ENCODE measurements at places on chromosomes 3 and 15. TPM values are rescaled to one million over a fixed set of nuclear protein-coding genes. Genes with fewer than 3 reads are reported as not detected.

GRCh38 chr3:31043184-31043819 is 148.8 kb upstream of the GADL1 start:
- no peak for DNase-seq

Gene ZIC1
- not detected for total RNA-seq

Gene THRB
- 24.1 TPM for total RNA-seq

- DNase-seq = no peak
Observed at GRCh38 chr15:70200511-70201424, 103.1 kb upstream of the TLE3 start.

DNA sequence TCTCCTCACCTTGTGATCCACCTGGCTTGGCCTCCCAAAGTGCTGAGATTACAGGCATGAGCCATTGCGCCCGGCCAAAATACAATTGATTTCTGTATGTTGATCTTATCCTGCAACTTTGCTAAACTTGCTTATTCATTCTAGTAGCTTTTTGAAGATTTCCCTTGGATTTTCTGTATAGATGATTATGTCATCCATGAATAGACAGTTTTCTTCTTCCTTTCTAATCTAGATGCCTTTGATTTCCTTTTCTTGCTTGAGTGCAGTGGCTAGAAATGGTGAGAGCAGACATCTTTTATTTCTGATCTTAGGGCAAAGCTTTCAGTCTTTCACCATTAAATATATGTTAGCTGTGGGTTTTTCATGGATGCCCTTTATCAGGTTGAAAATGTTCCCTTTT is 4.4 kb upstream of the ELP6 start:
- DNase-seq = no peak

GRCh38 chr3:71393093-71393492 is 190.4 kb downstream of the FOXP1 start:
- no peak for DNase-seq

DNA sequence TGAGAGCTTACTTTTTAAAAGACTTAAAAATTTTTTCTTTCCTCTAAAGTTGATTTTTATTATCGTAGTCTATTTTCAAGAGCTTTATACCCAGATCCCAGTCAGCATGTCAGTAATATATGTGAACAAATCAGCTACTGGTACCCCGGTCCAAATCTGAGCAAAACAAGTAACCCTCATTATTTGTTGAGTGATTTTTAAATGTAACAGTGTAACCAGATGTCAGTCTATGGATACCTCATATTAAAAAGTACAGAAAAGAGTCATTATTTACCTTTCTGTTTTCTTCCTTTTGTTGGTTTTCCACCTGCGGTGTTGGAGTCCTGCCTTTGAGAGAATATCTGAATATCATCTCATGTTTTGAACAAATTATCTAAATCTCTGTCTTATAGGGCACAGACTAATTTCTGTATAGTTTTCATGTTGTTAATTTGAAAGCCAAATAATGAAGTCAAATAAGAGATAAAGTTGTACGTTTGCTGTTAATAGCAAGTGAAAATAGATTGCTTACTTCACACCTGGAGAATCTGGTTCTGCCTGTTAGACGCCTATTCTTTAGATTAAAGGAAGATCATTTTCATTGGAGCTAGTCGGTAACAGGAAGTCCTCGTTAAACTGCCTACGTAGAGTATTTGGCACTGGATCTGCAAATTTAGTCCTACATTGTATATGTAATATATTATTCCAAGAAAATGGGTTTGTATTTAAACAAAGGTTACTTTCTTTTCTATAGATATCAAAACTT is at the start of gene STX19:
TSS of gene STX19 (minus strand) at position 505 of the 745 bp plus-strand sequence. CDS start 13,328 bp downstream, outside the sequence.
- no peak for DNase-seq

GRCh38 chr3:36679384-36680200 is 84.8 kb downstream of the DCLK3 start:
- DNase-seq = no peak

- DNase-seq = no peak
Observed at GRCh38 chr15:44157679-44158078, 37.4 kb downstream of the FRMD5 start.

GRCh38 chr3:156542101-156543042 is 12.5 kb downstream of the SSR3 start:
- DNase-seq = no peak

GRCh38 chr3:188670446-188670845 is 501.3 kb upstream of the TPRG1 start:
- DNase-seq = no peak

Gene MINAR1
- total RNA-seq = 0.03 TPM

- no peak for DNase-seq
Observed at GRCh38 chr3:15795651-15796308, 2.0 kb downstream of the ANKRD28 start.

Gene AP3B2
- 1.7 TPM for total RNA-seq

DNA sequence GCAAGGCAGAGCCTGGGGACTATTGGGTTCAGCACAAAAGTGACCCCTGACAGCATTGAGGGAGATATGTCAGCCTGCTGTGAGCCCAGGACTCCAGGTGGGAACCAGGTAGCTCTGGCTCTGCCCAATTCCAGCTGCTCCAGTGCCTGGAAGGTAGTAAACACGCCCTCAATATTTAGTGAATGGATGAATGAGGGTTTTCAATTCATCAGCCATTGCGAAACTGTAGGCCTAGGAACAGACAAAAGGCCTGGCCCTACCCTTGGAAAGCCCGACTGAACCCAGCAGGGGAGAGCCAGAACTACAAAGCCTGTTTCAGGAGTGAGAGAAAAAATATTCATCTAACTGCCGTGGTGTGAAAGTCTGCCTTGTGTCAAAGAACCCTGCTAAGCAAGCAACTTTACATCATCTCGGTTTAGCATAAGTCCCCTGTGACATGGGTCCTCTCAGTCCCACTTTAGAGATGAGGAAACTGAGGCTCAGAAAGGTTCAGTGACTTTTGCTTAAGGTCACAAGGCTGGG is 8.1 kb upstream of the CSK start:
- no peak for DNase-seq

Gene ISY1
- 28.0 TPM for total RNA-seq

DNA sequence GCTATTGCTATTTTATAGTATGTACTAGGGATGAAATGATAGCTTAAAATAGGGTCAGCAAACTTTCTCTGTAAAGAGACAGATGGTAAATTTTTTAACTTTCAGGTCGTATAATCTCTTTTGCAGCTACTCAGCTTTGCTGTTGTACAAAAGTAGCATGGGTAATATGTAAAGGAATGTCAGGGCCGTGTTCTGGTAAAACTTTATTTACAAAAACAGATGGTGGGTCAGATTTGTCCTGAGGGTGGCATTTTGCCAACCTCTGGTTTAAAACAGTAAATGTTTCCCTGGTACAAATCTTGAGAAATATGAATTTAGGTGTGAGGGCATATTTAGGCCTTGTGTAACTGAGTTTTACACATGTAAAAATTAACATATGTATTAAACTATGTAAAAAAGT is 18.6 kb downstream of the NMD3 start:
- no peak for DNase-seq

DNA sequence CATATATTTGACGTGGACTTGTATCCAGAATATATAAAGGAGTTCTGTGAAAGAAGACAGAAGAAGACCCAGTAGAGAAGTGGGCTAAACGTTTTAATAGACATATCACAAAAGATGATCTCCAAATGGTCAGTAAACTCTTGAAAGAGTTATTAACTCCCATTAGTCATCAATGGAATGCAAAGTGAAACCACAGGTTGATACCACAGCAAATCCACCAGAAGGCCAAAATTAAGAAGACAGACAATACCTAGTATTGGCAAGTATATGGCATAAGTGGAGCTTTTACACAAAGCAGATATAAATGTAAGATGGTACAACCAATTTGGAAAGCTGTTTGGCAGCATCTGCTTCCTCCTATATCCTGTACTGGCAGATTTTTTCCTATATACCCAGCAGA is 6.0 kb downstream of the SPATA16 start:
- no peak for DNase-seq

DNA sequence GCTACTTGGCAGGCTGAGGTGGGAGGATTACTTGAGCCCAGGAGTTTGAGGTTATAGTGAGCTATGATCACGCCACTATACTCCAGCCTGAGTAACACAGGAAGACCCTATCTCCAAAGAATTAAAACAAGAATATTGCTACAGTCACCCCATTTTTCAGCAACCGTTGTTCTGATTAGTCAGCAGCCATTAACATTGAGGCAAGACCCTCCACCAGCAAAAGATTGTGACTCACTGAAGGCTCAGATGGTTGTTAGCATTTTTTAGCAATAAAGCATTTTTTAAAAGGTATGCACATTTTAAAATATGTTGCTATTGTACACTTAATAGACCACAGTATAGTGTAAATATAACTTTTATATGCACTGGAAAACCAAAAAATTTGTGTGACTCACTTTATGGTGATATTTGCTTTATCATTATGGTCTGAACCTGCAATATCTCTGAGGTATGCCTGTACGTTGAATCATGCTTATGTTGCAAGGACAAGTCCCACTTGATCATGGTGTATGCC is 492.6 kb downstream of the SQOR start:
- no peak for DNase-seq

Gene LSAMP
- total RNA-seq = 5.2 TPM

DNA sequence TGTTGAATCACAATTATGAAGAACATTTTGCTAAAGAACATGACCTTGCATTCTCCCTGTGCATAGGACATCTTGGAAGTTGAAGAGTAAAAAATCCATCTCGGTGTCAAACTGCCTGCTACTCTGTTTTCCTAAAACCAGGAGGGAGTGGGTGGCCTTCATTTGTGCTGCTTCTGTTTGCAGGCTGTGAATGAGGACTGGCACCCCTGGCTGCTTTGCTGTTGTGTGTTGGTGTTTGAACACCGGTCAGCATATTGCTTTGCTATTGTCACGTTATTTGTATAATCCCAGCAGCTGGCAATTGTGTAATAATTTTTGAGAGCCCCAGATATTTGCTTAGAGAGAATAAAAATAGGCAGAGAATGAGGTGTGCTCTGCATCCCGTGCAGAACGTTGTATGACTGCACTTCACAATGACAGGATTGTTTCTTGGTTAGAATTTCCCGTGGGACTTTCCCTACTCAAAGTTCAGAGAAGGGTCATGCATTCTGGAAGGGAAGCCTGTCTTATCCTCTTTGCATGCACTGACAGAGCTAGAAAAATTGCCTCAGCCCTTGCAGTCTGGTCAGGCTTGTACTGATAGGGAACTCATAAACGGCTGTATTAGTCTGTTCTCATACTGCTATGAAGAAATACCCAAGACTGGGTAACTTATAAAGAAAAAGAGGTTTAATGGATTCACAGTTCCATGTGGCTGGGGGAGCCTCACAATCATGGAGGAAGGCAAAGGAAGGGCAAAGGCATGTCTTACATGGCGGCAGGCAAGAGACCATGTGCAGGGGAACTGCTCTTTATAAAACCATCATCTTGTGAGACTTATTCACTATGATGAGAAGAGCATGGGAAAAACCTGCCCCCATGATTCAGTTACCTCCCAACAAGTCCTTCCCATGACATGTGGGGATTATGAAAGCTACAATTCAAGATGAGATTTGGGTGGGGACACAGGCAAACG is 16.3 kb downstream of the SV2B start:
- no peak for DNase-seq

GRCh38 chr3:194221336-194221735 is 85.4 kb downstream of the HES1 start:
- DNase-seq = no peak

DNA sequence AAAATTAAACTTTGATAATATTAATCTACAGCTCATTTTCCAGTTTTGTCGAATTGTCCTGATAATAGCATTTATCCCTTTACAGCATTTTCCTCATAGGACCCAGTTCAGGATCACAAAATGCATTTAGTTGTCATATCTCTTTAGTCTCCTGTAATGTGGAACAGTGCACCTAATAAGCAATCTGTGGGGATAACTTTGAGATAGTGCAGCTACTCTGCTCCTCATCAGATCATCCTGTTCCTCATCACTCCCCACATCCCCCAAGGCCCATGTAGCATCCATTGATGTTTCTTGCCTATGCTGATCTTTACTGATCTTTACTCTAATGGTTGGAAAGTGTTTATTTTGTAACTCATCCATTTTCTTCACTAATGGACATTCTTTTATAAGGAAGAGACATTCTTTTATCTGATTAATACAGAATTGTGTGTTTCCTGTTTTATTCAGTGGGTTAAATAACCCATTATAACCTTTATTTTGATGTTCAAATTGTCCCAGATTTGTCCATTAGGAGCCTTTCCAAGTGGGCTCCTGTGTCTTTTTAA is 7.5 kb downstream of the RNF111 start:
- DNase-seq = no peak

Gene KBTBD8
- total RNA-seq = 4.2 TPM

- no peak for DNase-seq
Observed at GRCh38 chr3:54696313-54696712, 231.5 kb downstream of the LRTM1 start.

GRCh38 chr15:86834115-86834863 is 754.6 kb downstream of the AGBL1 start:
- peak; percentile 45 for DNase-seq

GRCh38 chr3:190314741-190315140 is 7.5 kb downstream of the CLDN1 start:
- no peak for DNase-seq

GRCh38 chr3:194379651-194380050 is 10.1 kb upstream of the LRRC15 start:
- DNase-seq = no peak

Gene PAQR5
- 0.73 TPM for total RNA-seq

Gene EIF2B5
- total RNA-seq = 31.4 TPM

- DNase-seq = no peak
Observed at GRCh38 chr3:260898-261297, 64.3 kb downstream of the CHL1 start.

DNA sequence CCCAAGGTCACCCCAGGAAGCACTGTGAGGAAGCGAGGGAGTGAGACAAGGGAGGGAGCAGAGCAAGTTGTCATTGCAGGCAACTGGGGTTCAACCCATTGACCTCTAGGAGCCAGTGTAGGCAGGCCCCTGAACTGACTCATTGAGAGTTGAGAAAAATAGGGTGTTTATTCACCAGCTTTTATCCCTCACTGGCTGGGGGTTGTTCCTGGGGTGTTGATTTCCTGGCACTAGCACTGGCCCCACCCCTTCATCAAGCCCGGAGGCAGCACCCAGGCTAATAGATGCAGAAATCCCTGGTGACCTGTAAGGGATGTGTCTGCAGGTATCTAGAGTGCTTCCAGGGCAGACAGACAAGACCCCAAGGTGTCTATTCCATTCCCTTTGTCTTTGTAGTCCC is 183.9 kb downstream of the ARRDC4 start:
- no peak for DNase-seq

DNA sequence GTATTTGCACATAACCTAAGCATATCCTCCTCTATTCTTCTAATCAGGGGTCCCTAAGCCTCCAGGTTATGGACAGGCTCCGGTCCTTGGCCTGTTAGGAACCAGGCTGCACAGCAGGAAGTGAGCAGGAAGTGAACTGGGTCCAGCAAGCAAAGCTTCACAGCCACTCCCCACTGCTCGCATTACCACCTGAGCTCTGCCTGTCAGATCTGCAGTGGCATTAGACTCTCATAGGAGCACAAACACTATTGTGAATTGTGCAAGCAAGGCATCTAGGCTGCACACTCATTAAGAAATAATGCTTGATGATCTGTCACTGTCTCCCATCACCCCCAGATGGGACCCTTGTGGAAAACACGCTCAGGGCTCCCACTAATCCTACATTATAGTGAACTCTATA is 9.8 kb downstream of the MSL2 start:
- no peak for DNase-seq

GRCh38 chr15:59541750-59542149 is 69.8 kb upstream of the GCNT3 start:
- no peak for DNase-seq

GRCh38 chr3:10196389-10197052 is 31.8 kb downstream of the IRAK2 start:
- peak; percentile 79 for DNase-seq

All from Right ventricle myocardium superior (tissue), 1 donor.